ENCODE measurements at places on chromosomes 12 and 14. TPM values are rescaled to one million over a fixed set of nuclear protein-coding genes. Genes with fewer than 3 reads are reported as not detected.

Gene KCNJ8
- 36.3 TPM for polyA plus RNA-seq

Gene GARIN6
- polyA plus RNA-seq, result not detected

Gene PRDM4
- 21.6 TPM for polyA plus RNA-seq

Gene SOX5
- 2.7 TPM for polyA plus RNA-seq

Gene AKAP3
- polyA plus RNA-seq, result 1.4 TPM

Gene CERS5
- polyA plus RNA-seq, result 41.2 TPM

DNA sequence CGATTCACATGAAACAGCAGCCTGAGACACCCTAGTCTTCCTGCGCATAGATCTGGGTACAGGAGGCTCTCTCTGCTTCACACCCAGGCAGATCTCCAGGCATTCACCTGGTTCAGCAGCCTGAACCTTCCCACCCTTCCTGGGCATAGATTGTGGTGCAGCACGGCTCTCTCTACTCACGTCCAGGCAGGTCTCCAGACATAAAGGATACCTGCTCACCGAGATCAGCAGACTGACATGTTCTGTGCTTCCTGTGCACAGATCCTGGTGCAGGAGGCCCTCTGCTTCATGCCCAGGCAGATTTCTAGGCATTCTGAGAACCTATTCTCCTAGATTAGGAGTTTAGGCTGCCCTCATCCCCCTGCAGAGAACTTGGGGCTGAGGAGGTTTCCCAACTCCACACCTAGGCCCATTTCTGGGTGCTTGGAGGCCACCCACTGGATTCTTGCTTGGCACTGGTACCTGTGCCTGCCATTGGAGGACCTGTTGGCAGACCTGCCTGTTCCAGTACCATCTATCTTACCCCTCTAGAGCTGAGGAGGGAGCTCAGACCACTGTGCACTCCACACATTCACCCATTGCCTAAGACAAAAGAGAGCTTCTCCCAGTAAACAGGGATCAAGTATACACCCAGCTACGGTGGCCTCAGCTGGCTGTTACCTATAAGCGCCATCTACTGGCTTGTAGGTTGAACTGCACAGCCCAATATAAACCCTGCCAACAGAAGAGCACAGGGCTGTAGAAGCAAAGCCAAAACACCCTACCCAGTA lies 28.0 kb upstream of the GARIN6 start:
- DNase-seq, result no peak

GRCh38 chr12:109656743-109657142 lies 56.9 kb upstream of the FAM222A start:
- DNase-seq, result no peak

GRCh38 chr14:52325126-52325525 lies 11.0 kb downstream of the PTGER2 start:
- no peak for DNase-seq

- DNase-seq, result no peak
These were observed 6.8 kb downstream of the SLC25A47 start for GRCh38 chr14:100330007-100330344.

DNA sequence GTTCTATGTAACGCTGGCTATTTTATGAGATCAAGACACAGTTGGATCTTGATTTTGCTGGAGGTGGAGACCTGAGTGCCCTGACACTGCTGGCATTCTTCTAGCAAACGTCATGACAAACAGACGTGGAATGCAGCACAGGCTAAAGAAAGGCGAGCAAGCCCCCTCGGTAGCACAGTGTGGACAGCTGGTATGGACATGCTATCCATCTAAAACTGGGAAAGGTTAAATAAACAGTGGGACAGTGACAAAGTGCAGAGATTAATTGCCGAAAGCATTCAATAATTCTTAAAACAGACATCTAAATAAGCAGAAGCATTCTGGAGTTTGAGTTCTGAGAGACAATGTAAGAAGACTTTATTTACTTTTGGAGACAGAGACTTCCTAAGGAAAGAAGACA lies 237.2 kb downstream of the FBXL14 start:
- no peak for DNase-seq

- DNase-seq, result no peak
These were observed 2.9 kb downstream of the SMARCD1 start for GRCh38 chr12:50087995-50088394.

DNA sequence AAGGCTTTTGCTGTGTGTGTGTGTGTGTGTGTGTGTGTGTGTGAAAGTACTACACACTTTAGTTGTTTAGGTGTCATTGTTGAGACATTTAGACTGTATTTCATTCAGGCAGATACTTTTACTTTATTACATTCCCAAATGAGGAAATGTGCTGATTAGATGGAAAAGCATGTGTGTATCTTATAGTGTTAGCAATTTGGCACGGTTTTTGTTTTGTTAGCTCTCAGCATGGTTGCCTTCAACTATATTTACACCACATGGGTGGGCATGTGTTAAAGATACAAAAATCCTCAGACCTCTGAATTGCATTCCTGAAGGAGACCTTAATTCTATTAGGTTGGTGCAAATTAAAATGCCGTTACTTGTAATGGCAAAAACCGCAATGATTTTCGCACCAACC lies 879.5 kb downstream of the DIO2 start:
- DNase-seq, result no peak

DNA sequence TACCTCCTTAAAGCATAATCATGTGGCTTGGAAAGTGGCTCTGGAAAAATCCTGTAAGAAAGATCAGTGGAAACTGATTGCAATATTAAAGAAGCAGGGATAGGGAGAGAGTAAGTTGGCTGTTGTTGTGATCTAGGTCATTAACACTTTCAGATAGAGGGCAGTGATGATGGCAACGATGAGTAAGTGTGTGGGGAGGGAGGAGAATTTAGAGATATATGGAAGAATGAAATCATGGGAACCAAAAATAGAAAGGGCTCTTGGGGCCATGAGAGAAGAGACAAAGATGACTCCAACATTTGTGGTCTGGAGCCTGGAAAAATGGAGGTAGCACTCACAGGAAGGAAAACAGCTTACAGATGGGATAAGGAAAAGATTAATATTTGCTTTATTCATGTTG lies 23.3 kb downstream of the SNRPF start:
- DNase-seq, result peak; percentile 12

GRCh38 chr14:69242311-69243224 lies 17.4 kb upstream of the GALNT16 start:
- peak; percentile 77 for DNase-seq

DNA sequence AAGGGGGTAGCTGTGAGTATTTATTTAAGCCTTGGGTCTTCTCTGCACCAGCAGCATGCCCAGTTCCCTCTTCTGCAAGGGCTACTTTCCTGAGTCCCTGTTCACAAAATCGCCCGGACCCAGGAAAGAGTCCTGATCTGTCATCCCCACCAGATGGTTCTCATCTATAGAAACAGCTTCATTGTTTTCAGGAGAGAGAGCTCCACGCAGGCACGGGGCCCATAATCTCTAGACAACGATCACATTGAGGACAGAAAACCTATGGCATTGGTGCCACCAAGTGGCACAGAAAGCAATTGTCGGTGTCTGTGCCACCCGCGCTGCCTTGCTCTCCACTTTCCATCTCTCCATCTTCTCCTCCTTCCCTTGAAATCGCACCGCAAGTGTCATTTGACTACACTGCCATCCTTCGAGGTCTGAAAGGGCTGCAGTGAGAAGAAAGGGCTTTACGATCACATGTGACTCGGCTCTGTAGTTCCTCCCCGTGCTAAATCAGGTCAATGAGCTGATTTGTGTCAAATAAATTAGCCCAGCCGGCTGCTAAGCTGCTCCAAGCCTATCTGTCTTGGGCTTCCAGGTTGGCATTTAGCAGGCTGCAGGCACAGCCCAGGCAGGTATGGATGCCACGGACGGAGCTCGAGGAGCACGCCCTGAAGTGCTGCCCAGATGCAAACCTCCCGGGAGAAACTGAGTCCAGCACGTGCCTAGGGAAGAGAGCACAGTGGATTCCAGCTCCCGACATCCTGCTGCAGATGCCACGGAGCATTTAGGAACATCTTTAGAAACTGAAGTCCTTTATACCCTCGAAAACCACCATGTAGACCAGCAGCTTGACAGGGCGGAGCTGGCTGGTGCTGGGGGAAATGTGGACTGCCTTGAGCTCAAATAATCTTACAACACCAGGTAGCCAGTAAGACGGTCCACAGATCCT lies 28.8 kb downstream of the SPRING1 start:
- DNase-seq, result peak; percentile 69

DNA sequence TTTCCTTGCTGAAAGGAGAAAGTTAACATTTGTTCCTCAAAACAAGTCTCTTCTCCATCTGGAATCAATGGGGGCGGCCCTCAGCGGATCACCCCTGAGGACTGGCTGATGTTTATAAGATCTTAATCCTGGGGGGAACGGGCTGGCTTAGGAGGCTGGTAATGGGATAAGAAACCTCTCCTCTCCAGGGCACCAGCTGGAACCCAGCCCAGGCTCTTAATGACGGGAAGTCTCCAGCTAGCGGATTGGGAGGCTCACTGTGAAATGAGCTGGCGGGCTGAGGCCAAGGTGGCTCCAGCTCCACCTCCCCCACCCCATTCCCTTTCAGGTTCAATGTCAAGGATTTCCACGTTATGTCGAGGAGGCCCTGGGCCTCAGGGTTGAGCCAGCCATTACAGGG lies 1133.0 kb downstream of the VRK1 start:
- no peak for DNase-seq

- no peak for DNase-seq
These were observed 7.3 kb downstream of the P2RX2 start for GRCh38 chr12:132625731-132626430.

- peak; percentile 59 for DNase-seq
These were observed 1.9 kb downstream of the DUSP16 start for GRCh38 chr12:12560587-12561370.

DNA sequence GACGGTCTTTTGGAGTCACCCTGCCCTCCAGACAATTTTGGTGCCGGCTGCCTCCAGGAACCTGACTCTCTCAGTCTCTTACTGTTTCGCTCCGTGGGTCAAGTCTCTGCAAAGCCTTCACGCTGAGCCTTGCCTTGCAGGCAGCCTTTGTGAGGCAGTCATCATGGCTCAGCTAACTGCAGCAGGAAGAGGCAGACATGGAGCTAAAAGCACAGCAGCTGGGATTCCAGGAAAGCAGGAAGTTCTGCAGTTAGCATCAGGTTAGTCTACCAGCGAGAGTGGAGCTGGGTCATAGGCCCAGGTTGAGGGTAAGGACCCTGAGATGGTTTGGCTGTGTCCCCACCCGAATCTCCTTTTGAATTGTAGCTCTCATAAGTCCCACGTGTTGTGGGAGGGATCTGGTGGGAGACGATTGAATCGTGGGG lies 305.4 kb downstream of the PCNX1 start:
- peak; percentile 7 for DNase-seq
